ENCODE measurements at places on chromosomes 7 and 10.
A peak's percentile ranks its signal among the peaks of the same experiment; 100 is the strongest.

GRCh38 chr10:121070275-121071070, 219.3 kb downstream of the WDR11 start:
- no peak for ATAC-seq

DNA sequence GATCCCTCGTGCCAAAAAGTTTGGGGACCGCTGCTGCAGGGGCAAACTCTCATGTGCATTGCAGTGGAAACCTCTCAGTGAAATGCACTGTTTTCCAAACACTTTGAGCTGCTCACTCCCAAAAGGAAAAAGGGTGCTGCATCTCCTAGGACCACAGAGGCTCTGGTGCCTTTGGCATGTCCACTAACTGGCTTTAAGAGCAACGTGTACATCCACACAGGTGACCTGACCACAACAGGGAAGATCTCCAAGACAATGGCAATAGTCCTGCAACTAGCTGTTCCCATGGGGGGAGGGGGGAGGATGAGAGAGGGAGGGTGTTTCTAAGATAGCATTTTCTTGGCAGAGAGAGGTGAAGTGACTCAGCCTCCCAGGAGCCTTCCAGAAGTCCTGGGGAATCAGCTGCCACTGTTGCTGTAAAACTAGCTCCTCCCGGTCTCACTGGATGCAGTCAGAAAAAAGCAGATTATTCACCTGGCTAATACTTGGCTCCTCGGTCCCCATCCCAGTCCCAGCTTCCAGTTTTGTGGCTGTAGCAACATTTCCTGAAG, 181.7 kb downstream of the HECW1 start:
- ATAC-seq = no peak

DNA sequence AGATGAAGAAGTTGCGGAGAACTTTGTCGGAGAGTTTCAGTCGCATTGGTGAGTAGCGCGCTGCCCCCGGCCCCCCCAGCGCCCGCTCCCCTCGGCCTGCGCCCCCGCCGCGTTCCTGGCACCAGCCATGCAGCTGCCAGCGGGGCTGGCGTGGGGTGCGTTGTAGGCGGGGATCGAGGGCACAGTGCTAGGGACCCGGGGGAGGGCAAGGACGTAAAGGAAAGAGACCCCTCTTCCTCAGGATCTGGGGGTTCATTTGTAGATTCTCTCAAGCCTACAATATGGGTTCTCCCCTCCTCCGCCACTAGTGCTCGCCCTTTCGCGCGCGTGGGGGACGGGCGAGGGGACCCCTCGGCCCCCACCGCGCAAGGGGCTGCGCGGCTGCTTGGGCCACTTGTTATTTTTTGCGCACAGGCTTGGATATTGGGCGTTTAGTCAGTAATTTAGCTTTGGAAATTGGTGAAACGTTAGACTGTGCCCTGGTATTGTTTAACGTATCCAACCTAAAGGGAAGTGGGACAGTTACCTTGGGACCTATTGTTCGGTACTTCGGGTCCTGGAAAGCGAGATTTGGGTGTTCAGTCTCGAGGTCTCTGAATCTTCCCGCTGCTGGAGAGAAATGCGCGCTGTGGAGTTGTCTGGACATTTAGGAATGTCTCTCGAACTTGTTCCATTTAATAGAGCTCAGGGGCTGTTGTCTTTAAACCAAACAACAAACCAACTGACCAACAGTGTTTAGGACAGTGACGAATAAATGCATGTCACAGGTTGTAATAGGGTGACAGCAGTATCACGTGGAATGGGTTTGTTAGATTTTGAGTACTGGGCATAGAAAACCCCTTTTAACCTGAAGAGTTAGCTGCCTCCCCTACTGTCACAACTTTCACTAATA, 796 bp downstream of the CDK14 start:
- no peak for ATAC-seq

- ATAC-seq = no peak
Measured at GRCh38 chr10:20683345-20683744, 213.8 kb downstream of the NEBL start.

DNA sequence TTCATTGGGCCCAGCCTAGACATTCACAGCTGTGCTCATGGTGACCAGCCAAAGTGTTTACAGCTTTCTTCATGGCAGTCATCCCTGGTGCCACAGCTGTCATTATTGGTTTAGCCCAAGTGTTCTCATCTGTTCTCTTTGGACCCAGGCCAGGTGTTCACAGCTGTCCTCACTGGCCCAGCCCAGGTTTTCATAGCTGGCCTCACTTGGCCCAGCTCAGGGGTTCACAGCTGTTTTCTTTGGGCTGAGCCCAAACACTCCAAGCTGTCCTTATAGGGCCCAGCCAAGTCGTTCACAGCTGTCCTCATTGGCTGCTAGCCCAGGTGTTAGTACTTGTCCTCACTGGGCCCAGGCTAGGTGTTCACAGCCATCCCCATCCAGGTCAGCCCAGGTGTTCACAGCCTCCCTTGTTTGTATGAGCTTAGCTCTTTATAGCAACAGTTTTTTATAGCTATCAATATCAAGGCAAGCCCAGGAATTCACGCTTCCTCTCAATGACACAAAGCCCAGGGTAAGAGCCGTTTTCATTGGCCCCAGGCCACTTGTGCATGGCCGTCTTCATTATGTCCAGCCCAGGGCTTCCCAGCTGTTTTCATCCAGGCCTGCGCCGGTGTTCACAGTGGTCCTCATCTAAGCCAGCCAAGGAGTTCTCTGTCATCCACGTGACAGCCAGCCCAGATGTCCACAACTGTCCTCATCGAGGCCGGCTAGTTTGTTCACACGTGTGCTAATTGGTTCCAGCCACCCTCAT, 11.6 kb downstream of the FRG2B start:
- ATAC-seq = no peak

DNA sequence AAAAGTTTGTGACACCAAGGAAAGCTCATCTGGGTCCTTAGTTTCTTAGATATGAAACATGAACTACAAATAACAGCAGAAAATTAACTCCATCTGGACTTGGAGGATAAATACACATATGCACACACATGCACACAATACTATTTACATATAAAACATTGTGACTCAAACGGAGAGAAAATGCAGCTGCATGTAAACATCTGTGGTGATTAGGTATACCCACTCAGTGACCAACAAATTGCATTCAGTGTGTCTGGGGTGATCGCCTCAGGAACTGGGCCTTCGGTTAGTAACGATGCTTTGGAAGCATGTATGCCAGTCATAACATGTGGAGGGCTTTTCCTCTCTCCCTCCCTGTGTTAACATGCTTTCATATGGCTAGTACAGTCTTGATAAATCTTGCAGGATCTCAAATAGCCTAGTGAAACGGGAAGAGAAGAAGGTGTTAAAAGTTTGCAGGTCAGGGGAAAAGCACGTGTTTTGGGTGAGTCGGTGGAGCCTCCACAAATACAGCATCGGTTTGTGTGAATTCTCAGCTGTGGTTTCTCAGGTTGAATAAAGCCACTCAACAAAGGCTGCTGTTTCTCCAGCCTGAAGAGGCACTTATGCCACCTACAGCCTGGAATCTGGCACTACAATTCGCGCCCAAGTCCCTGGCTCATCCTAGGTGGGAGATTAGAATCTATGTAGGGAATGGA, 8.7 kb upstream of the GLRX3 start:
- ATAC-seq = peak; percentile 86

GRCh38 chr10:14635043-14635710, 139.5 kb downstream of the FAM107B start:
- ATAC-seq = no peak

DNA sequence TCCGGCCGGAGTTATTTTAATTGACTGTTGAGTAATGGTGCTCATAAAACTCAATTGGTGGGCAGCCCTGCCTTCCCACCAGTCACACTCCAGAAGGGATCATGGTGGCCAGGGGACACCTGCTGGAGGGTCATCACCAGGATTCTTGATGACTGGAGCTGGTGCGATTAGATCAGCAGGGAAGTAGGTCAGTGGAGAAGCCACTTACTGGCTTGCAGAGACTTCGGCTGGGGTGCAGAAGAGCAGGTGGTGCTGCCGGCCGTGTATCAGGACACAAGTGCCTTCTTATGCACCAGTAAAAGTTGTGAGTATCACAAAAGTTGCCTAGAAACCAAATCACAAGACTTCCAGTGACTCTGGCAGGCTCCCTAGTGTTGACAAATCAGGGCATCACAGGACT, 82.6 kb upstream of the CHCHD3 start:
- ATAC-seq = no peak

DNA sequence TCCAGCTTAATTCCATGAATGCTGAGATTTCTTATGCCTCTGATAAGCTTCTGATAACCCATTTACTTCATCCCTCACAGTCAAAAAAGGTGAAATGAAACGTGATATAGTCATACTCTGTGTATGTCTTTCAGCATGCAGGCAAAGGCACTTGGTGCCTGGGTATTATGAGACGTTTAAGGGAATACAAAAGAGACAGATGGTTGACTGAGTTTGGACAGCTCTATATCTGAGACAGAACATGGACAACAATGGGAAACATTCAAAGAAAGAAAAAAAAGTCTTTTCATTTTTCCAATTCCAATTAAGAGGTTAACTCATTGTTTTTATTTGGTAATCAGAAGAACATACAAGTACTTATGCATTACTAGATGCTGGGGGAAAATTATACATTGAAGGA, 96.2 kb downstream of the PPP1R17 start:
- no peak for ATAC-seq

- ATAC-seq = peak; percentile 42
Measured at GRCh38 chr7:50308532-50309385, 4.2 kb downstream of the IKZF1 start.

GRCh38 chr10:26628395-26628794, 69.1 kb upstream of the PDSS1 start:
- peak; percentile 46 for ATAC-seq

GRCh38 chr7:27586825-27587224, 75.9 kb downstream of the HIBADH start:
- no peak for ATAC-seq

DNA sequence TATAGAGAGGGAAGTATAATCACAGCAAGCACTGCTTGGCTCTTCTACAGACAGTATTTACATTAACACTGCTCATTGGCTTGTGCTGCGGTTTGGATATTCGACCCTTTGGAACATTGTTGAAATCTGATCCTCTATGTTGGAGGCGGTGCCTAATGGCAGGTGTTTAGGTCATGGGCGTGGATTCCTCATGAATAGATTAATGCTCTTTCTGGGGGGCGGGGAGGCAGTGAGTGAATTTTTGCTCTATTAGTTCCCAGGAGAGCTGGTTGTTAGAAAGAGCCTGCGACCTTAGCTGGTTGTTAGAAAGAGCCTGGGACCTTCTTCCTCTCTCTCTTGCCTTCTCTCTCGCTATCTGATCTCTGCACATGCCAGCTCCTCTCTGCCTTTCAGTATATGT, 77.3 kb upstream of the SVIL start:
- ATAC-seq = no peak

DNA sequence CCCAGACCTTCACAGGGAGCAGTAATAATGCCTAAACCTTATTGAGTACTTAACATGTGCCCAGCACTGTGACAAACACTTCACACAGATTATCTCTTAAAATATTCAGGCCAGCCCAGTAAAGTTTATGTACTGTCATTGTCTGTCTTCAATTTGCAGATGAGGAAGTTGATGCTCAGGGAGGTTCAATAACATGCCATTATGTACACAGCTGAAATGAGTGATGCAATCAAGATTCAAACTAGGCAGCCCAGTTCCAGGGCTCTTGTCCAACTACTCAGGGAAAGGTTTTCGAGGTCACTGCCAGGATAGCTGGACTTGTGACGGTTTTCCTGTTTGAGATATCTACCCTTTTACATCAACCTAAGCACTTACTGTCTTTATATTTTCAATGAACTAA, 56.1 kb downstream of the AUTS2 start:
- no peak for ATAC-seq

DNA sequence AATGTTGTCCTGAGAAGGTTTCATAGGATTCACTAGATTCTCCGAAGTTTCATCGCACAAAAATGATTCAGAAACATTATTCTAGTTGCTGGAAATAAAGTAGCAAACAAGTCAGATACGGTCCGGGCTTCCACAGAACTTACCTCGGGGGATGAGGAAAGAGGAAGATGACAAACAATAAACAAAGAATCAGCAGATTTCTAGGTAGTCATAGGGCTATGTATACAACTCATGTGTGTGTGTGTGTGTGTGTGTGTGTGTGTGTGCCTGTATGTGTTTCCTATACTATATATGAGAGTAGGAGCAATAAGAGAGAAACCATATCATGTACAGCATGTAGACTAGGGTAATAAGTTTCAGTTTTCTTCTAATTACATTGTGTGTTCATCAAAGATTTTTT, 16.5 kb downstream of the TMEM236 start:
- ATAC-seq = no peak

GRCh38 chr7:2903682-2904162, 59.6 kb upstream of the GNA12 start:
- ATAC-seq = peak; percentile 12

DNA sequence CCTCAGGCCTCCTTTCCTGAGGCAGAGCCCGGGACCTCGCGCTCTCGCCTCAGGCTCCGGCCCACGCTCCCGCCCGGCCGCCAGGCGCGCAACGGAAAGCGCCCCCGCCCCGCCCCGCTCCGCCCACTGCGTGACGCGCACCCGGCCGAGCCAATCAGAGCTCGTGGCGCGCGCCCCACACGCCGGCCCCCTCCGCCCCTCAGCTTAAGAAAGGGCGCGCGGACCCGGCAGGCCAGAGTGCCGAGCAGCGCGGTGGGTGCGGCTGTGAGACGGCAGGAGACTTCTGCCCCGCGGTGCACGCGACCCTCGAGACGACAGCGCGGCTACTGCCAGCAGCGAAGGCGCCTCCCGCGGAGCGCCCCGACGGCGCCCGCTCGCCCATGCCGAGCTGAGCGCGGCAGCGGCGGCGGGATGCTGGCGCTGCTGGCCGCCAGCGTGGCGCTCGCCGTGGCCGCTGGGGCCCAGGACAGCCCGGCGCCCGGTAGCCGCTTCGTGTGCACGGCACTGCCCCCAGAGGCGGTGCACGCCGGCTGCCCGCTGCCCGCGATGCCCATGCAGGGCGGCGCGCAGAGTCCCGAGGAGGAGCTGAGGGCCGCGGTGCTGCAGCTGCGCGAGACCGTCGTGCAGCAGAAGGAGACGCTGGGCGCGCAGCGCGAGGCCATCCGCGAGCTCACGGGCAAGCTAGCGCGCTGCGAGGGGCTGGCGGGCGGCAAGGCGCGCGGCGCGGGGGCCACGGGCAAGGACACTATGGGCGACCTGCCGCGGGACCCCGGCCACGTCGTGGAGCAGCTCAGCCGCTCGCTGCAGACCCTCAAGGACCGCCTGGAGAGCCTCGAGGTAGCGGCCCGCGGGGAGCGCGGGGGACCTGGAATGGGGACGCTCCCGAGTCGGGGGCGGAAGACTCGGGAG, at the start of gene NPTX2:
TSS of gene NPTX2 (plus strand) at position 235 of the 909 bp plus-strand sequence. CDS start at position 412, 177 bp downstream.
- peak; percentile 6 for ATAC-seq

Data from activated T-helper 17 cell treated with anti-CD3 and anti-CD28 coated beads, Interleukin-2, amount 50 U/mL, for 72 hours (primary cell).